ENCODE measurements at places on chromosomes 2 and 18.

DNA sequence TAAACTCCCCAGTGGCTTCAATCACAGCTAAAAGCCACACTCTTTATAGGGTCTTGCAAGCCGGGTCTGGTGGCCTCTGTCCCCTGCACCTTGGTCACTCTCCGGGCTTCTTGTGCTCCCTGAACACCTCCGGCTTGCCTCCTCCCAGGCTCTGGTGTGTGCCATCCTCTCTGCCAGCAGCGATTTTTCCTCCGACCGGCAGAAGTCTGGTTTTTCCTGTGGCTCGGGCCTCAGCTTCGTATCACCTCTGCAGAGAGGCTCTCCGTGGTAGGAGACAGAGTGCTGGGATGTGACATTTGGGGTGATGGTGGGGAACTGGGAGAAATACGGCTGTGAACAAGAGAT, 58.8 kb upstream of the HPCAL1 start:
- no peak for DNase-seq

- DNase-seq: no peak
Observed at GRCh38 chr18:79026491-79026890, 42.7 kb upstream of the ATP9B start.

DNA sequence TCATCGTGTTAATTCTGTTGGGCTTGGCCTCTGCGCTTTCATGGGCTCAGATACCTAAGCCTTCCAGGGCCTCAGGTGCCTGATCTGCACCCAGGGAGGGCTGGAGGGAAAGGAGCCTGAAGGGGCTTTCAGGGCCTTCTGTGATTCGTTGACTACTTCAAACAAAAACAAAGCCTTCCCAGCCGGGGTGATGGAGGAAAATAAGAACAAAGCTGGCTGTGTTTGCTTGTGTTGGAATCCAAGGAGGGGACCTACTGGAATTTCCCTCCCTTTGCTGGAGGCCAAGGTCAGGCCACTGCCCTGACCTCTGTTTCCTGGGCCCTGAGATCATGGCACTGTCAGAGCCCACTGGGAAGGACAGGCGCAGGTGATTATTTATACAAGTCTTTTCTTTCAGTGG, 135.3 kb downstream of the KLHL29 start:
- DNase-seq: no peak

DNA sequence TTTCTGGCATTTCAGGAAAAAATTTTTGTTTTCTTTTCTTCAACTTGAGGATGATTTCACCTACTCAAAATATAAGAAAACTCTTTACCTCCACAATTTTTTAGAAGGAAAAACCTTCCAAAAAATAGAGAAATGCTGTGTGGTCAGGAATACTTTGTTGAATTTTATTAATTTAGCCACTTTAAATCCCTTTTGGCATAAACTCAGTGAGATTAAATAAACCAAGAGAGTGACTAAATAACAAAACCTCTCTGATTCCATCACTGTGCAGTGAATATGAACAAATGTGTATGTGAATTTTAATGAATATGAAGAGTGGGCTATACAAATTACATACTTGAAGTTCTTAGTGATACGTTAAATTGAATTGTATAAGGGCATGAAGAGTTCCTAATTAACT, 25.8 kb upstream of the CYTIP start:
- DNase-seq: no peak

- no peak for DNase-seq
Observed at GRCh38 chr2:168969865-168970264, 61.3 kb downstream of the ABCB11 start.

DNA sequence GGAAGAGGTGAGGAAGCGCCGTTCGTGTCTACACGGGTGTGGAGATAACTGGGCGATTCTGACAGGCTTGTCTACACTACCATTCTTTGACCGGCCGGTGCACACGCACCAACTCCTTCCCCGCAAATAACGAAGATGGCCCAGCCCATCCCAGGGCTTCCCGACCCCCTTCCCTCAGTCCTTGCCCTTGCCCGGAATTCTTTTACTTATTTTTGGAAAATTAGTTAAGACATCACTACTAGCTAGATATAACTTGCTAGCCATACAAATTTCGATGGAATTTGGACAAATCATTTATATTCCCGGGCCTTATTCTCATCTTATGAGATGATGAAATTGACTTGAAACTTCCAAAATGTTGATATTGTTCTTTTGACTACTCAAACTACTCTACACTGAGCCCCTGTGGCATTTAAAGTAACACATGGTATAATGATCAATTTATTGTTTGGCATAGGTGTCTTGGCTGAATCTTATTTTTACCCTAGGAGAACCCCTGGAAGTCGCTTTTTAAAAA, 1.3 kb downstream of the ERICH2 start:
- no peak for DNase-seq

GRCh38 chr2:199716807-199717586, 134.0 kb downstream of the FTCDNL1 start:
- DNase-seq: no peak

GRCh38 chr2:1234731-1235308, 178.4 kb upstream of the TPO start:
- no peak for DNase-seq

DNA sequence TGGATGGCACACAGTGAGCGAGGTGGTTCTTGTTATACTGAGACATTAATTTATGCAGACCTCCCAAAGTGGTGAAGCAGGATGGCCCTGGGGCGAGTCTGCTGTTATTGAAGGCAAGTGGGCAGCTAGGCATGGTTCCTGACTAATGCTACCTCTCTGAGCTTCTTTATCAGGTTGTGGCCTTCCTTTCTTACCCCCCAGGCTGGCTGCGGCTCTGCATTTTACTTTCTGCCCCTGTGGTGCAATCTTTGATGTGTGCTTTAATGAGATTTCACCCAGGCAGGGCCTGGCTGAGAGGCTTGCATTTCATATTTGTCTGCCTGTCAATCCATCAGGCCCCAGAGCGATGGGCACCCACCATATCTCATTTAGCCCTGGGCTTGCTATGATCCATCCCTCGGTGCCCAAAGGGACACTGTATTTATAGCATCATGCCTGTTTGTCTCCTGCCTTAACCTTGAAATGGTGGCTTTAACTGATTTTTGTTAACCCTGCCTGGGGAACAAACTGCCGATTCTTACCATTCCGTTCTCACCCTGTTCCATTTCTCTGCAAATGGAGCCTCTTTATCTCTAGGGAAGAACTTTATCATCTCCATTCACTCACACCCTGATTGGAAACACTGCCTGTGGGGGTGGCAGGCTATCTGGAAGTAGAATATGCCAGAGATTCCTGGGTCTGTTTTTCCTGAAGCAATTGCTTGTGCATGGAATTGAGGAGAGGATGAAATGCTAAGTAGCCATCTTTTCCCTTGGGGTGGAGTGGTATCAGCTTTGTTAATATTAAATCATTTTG, 316.2 kb upstream of the THSD7B start:
- no peak for DNase-seq

GRCh38 chr2:101796825-101797600, 99.5 kb downstream of the MAP4K4 start:
- no peak for DNase-seq

DNA sequence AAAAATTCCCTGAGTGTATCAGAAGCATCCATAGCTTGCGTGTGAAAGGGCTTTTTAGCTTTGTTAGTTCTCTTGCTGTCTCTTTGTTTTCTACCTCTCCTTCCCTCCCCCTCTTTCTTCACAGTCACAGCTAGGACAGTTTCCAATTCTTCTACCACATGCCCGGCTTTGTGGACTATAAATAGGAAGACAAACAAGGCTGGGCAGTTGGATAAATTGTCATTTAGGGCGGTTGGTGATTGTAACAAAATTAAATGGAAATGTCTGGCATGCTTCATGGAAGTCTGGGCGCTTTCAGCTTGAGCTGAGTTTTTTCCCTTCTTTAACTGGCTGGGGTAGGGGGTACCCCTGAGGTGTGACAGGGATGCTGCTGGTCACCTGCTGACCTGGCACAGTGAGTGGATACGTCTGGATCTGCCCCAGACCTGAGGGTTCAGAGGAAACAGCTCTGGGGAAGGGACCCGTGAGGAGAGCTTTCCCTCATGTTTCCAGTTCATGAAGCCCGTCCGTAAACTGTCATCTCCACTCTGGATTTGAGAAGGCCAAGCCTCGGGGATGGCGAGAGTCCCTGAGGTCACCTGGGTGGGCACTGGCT, 29.0 kb upstream of the GIGYF2 start:
- DNase-seq: no peak

DNA sequence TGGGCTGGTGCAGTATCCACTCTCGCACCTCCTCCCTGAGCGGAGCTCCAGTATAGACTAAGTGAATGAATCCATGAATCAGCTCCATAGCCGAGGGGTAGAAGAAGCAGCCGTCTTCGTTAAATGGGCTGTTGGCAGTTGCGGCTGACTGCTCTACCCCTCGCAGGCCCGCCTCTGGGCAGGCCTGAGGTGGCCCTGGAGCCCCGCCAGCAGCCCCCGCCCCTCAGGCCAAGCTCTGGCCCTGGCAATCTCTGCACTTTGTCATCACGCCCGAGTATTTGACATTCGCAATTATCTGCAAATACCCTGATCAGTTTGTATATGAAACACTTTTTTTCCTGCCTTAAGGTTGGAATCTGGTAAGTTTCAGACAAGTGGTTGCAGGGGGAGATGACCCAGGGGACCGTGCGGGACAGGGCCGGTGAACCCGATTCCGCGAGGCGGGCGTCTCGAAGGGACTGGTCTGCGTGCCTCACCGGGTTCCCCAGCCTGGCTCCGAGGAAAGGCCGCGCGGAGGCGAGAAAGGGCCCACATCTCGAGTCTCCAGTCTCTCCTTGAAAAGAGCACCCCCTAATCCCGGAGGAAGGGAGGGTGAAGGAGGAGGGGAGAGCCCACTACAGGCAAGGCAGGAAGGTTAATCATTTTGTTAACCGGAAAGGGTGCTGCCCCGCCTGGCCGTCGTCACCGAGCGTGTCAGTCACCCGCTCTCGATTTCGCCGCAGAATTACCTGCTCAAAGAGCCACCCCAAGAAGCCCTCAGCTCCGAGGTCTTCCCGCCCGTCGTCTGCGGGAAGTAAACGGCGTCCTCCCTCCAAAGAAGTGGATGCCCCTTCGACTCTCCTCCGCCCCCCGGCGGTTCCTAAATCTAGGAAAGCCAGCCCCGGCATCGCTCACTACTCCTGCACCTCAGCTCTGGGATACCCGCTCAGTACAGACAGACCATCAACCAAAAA, 11.1 kb upstream of the SATB2 start:
- DNase-seq: no peak

Measured in stimulated activated CD4-positive, alpha-beta T cell treated with anti-CD3 and anti-CD28 coated beads, Interleukin-2, amount 100 ng/mL, for 48 hours (primary cell).